ENCODE measurements at places on chromosomes 1 and 21.

DNA sequence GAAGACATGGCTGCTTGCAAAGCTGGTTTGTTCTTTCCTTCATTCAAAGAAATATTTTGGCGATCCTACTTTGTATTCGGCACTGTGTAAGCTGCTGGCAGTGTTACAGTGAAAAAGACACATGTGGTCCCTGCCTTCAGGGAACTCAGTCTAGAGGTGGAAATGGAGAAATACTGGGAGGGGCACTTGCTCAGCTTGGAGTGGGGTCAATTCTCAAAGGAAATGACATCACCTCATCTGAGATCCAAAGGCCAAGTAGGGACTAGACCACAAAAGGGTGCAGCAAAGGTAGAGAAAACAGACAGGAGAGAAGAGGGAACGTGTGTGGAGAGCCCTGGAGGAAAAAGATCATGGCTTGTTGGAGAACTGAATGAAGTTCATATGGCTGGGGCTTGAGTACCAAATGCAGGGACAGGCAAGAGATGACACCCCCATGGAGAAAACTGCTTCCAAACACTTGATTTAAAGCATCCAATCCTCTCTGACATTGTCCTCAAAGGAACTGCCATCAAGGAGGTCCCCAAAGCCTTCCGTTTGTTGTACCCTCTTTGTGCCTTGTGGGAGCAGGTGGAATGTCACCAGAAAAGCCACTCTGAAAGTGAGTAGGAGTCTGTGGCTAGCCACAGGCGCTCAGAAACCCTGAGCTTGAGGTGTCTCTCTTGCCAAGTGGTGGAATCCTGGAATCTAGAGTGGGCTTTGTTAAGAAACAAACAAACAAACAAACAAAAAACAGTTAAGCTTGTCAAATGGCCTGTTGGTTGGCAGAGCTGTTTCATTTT, 48.3 kb upstream of the TDRD10 start:
- no peak for DNase-seq

DNA sequence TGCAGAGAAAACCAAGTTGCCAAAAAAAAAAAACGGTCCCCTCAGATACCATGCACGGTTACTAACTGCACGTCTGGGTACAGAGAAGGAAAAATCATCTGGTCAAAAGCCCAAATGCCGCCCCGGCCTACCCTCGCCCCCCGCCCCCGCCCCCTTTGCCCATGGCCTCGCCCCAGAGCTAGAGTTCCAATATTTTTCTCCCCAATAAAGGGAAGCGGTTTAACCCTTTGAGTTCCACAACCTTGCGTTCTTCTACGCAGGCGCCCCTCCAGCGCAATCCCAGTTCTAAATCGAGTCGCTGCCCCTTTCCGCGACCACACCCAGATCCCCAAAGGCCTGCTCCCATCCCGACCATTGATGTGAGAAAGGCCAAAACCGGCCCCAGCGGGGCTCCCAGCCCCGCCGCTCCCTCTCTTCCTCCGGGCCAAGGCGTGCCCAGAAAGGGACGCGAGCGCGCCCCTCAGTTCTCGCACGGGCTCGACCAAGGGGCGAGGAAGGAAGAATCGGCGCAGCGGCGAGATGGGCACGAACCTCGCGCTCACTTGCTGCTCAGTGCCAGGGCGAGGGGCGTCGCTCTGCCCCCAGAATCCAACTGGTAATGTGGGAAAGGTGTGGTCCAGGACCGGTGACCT, 797 bp downstream of the WDR47 start:
- DNase-seq = peak; percentile 53

DNA sequence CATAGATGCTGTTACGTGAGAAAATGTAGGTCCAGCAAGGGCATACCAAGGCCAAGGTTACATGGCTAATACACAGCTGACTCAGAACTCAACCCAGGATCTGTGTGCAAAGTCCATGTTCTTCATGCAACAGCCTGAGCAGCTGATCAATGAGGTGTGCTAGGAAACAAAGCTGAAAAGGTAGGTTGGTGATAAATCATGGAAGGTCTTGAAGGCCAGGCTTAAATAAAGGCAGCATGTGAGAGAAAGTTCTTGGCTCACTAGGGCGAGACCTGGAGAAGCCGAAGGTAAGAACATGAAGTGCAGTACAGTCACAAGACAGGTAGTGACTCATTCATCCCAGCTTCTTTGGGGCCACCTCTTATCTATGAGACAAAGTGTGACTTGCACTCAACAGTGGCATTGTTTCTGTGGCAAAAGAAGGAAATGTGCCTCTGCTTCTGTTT, 33.4 kb downstream of the TLR5 start:
- DNase-seq = no peak

- DNase-seq = no peak
These were observed 16.1 kb upstream of the TMEM183A start for GRCh38 chr1:202991112-202991511.

DNA sequence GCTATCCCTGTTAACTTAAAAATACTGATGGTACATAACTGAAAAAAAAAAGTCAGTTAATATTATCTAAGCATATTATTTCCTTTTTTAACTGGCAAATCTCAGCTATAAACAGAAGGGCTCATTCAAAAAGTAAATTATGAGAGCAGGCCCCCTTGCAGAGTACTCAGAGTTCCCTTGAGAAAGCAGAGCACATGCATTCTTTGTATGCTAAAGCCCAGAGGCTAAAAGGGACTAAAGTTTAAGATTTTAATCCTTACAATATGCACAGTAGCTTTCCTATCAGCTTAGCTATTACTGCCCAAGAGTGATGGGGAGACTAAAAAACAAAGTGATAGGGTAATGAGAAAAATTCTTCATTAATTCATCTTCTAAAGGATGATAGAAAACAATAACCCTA, 18.5 kb downstream of the SLC16A1 start:
- DNase-seq = no peak

DNA sequence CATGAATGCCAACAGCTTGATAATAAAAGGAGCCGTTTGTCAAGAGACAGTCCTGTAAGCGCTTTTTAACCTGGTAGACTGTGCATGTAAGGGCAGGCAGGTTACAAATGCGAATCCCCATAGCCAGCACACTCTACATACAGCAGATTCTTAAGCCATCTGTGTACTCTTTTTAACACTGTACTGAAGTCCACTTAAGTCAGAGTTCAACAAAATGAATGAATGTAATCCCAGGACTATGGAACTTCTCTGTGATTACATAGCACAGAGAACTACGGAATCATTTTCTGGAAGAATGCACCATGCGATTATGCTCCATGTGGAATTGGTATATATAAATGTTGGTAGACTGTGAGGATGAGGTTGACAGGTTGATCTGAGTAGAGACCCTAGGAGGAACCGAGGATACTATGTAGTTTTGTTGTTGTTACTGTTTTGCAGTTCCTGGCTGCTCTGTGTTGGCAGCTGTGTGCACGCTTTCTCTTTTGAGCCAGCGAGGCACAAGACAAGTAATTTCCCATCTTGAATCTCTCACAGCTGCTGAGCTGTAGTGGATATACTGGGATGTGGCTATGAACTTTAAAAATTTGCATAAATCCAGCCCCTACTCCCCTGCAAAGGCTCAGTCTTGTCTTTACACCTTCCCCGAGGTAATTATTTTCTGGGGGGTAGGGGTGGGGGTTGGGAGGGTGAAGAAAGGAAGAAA, 21.9 kb downstream of the LRRC8D start:
- DNase-seq = peak; percentile 27

GRCh38 chr21:31409831-31410487, 65.9 kb upstream of the TIAM1 start:
- DNase-seq = no peak

- no peak for DNase-seq
These were observed at the start of gene FCRL2 for GRCh38 chr1:157776971-157777391. FCRL2 (minus strand) TSS chr1:157777132; CDS start chr1:157777073, 59 bp downstream.

- no peak for DNase-seq
These were observed 27.7 kb upstream of the PLEKHM2 start for GRCh38 chr1:15656464-15656863.

- DNase-seq = no peak
These were observed 88.2 kb upstream of the GRIK1 start for GRCh38 chr21:30027986-30028385.

GRCh38 chr1:57848406-57848805, 424.5 kb upstream of the DAB1 start:
- DNase-seq = no peak

- no peak for DNase-seq
These were observed 23.2 kb downstream of the C1orf94 start for GRCh38 chr1:34199927-34200326.

GRCh38 chr1:178945763-178946266, 74.9 kb upstream of the ANGPTL1 start:
- DNase-seq = no peak

DNA sequence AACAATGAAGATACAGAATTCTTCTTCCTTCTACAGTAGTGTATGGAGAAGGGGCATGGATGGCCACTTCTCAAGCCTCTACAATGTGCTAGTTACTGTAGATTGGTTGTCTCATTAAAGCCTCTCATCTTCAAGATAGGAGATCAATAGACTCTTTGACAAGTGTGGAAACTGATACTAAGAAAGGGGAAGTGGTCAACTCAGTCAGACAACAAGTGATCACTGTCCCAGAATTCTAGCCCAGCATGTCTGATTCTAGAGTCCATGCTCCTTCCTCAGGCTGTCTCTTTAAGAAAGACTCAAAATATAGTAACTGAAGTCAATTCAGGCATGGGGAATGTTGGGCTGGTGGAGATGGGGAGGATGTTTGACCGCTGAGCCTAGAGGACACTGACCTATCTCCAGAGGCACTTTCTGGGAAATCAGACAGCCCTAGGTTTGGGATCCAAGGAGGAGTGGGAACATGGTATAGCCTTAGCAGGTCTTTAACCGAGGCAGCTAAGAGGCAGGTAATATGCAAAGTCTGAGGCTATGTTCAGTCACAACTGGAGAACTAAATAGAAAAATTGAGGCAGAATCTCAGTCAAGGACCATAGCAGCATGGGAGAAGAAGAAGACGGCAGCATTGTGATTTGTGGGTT, 39.3 kb upstream of the EYA3 start:
- no peak for DNase-seq

- no peak for DNase-seq
These were observed 93.8 kb upstream of the TMPRSS2 start for GRCh38 chr21:41601573-41602368.

DNA sequence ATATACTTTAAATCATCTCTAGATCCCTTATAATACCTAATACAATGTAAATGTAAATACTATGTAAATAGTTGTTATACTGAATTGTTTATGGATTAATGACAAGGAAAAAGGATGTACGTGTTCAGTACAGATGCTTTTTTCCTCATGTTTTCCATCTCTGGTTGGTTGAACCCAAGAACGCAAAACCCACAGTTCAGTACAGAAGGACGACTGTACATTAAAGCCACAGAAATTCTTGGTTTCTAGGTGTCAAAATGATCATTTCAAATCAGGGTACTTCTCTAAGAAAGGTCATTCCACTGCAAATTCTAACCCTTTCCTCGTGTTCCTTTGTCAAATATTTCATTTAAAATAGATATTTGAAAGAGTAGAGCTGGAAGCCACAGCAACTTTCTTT, 158.1 kb downstream of the VAV3 start:
- DNase-seq = no peak

- no peak for DNase-seq
These were observed 20.6 kb downstream of the ABCD3 start for GRCh38 chr1:94438692-94439276.

DNA sequence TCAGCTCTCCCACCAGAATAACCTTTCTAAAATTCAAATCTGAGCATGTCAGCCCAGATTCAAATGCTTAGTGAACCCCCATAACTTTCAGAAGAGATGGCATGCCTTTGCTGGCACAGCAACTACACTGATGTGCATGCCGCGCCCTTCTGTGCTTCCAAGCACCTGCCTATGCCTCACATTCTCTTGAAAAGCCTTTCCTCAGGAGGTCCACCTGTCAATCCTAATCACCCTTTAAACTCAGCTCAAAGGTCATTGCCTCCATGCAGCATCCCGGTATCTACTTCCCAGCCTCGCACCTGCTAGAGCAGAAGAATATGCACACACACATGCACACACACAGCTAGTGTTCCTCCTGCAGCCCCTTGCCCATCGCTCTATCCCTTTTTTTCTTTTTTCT, 5.2 kb upstream of the S100A2 start:
- no peak for DNase-seq

DNA sequence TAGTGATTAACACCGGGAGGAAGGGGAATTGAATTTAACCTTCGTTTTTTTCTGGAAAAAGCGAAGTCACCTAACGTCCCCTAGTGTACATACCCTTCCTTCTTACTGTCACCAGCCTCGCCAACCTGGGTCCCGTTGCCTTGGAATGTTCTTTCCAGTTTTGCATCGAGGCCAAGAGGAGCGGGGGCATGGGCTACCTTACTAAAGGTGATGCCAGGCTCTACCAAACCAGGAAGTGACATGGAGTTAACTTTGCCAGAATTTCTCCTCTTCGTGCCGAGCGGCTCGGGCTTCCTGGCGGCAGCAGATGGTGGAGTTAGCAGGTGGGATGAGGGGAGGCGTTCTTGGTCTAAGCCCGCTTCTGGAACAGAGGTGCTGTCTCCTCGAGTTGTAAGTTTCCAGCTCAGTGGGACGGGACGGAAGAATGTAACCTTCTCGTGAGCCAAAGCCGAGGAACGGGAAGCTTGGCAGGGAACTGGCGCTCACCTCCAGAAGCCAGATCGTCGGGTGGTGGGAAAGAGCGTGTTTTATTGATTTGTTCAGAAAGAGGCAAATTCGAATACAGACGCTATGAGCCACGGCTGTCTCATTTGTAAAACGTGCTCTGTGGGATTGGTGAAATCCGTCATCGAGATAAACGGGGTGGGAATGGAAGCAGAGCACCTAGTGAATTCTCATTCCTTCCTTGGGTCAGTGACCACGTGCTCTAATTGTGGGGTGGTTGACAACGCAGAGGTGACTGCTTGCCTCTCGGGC, 486 bp downstream of the NIPAL3 start:
- peak; percentile 81 for DNase-seq

GRCh38 chr1:94980582-94981574, 54.0 kb upstream of the CNN3 start:
- no peak for DNase-seq

DNA sequence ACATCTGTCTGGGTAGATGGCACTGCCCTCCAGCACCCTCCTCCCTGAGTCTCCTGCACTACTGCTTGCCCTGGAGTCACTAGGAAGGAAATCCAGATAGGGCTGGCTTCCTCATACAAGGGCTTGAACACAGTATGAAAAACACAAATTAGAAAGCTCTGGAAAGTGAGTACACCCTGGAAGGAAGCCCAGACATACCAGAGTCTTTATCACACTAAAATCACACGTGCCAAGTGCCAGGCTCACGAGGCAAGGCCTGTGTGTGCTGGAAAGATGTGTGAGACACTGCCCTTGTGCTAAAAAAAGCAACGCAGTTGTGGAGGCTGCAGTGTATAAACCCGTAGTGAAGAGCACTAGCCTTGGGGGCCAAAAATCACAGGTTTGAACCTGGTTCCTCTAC, 28.3 kb upstream of the S100A7 start:
- DNase-seq = no peak

Measured in NCI-H2171 treated with DMSO at 0.1 percent for 48 hours (cell line).